ENCODE measurements at places on chromosomes 16 and 17.

DNA sequence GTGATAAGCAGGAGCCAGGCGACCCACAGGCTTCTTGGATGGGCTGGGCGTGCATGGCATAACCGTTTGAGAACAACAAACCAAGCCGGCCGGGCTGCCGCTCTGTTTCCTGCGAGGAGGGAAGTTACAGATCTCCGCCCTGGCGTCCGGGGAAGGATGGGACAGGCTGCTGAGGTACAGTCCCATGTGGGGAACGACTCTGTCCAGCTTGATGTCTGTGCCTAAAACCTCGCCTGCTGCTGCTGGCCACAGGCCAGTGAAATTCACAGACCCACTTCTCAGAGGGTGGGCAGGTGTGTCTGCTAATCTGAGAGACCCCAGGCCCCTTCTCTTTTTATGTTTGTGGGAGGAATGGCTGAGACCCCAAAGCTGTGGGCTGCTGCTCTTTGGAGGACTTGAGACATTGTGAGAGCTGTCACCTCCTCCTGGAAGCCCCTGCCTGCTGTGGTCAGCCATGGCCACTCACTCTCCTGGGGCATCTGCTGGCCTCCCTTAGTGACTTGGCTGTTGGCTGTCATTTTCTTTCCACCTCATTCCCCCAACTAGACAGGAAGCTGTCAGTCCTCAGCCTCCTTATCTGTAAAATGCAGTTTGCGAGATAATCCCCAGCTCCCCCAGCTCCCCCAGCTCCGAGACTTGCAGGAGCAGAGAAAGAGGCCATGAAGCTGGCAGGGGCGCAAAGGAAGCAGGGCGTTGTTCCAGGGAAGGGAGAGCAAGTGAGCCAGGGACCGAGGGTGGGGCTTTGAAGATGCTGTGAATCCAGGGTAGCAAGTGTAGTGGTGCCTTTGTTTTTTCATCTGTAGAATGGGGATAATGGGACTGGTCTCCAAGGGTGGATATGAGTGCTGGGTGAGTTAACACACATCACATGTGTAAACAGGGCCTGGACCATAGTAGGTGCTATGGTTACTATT is 51.0 kb downstream of the CMIP start:
- no peak for DNase-seq

- DNase-seq, result no peak
Measured at GRCh38 chr16:3235856-3236669, 1.1 kb upstream of the ZNF200 start.

DNA sequence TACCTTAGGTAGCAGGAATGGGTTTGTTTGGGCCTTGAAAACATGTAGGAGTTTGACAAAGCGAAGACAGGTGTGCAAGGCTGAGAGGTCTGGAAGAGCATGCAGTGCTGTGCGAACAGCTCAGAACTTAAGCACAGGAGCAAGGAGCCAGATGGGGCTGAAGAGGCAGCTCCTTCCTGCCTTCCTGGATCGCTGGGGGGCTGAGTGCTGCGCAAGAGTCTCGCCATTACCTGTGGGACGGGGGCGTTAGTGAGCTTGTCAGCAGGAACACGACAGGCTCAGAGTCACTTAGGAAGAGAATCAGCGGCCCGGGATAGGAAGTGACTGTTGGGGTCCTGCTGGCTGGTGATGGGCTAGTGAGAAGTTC is 464 bp upstream of the MRM1 start:
- no peak for DNase-seq

DNA sequence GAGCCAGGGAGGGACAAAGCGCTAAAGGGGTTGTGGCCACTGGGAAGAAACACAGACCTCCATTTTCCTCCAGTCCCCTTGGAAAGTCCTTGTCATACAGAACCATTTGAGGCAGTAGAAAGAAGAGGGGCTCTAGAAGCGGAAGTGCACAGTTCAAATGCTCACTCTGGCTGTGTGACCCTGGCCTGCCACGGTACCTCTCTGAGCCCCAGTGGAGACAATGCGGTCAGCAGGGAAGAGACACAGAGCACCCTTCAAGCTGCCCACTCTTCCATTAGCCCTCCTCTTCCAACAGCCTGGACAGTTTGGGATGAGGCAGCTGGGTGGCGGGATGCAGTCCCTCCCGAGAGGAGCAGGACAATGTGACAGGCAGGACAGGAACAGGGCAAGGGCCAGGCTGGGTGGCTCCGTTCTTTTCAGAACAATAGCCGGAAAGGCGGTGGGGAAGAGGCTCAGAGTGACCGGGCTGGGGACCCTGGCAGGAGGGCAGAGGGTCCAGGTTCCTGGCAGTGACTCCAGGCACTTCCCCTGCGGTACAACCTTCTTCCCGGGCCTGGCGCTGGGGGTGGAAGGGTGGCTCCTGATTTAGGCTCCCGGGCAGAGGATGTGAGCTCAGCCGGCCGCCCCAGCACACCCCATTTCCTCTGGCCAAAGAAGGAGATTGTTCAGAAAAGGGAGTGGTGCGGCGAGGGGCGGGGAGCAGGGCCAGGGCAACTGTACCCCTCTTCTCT is 5.6 kb downstream of the CASKIN2 start:
- DNase-seq, result no peak

GRCh38 chr16:83907111-83907510 is 8.2 kb downstream of the MLYCD start:
- no peak for DNase-seq
